Stimulated activated CD4-positive, alpha-beta T cell treated with anti-CD3 and anti-CD28 coated beads, Interleukin-15, amount 100 ng/mL, for 24 hours (primary cell): ENCODE measurements at places on chromosomes 7 and 10.

DNA sequence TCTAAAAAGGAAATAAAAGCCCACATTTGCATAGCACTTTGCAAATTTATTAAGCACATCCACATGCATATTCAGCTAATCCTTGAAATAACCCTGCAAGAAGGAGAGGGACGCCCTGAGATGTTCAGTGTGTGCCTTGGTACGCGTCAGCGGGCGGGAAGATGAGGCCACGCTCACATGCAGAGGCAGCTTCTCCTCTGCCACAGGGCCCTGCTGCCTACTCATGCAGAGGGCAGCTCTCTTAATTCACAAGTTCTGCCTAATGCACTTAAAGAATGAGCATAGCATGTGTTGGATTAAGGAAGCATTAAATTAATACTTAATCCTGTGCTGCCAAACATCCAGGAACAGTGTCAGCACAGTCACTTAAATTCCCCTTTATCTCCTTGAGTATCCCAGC lies 132.3 kb downstream of the HECW1 start:
- DNase-seq = no peak

DNA sequence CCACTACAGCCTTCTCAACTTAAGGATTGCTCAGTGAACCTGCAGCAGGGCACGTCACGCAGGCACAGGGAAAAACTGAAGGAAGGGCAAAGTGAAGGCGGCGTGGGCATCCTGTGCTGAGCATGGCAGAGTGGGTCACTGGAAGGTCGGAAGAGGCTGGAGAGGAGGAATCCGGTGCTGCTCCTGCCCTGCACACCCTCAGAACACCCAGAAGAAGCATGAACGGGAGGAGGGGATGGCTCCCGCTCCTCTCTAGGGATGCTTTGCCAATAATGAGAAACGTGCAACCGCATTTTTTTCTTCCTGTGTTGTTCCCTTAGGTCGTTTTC lies 175.1 kb downstream of the TNS3 start:
- DNase-seq = no peak

DNA sequence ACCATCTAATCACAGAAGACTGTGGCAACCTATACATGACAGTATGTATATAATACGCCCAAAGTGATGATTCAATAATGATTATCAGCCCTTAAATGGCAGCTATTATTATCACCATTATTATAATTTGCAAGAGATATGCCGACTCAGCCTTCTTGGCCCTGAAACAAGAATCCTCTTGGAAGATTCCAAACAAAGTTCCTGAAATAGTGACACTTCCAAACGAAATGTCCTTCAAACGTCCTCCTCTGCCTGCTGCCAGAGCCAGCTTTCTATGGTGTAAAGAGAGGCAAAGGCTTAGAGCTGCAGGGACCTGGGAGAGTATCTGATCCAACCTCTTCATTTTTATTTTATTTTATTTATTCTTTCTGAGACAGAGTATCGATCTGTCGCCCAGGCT lies 36.0 kb downstream of the NRAP start:
- DNase-seq = no peak

DNA sequence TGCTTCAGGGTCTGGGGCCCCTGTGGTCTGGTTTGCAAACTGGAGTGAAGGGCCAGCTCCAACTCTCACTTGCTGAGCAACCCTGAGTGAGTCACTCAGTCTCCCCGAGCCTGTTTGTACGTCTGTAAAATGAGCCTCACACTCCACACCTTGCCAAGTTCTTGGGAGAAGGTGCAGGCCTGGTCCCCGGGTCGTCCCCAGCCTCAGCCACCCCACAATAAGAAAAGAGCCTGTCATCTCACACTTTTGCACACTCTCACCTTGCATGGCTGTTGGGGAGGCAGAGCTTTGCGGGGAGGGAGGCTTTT lies 5.2 kb downstream of the GRIFIN start:
- no peak for DNase-seq

GRCh38 chr10:132453470-132453861 lies 56.5 kb downstream of the PWWP2B start:
- DNase-seq = no peak

DNA sequence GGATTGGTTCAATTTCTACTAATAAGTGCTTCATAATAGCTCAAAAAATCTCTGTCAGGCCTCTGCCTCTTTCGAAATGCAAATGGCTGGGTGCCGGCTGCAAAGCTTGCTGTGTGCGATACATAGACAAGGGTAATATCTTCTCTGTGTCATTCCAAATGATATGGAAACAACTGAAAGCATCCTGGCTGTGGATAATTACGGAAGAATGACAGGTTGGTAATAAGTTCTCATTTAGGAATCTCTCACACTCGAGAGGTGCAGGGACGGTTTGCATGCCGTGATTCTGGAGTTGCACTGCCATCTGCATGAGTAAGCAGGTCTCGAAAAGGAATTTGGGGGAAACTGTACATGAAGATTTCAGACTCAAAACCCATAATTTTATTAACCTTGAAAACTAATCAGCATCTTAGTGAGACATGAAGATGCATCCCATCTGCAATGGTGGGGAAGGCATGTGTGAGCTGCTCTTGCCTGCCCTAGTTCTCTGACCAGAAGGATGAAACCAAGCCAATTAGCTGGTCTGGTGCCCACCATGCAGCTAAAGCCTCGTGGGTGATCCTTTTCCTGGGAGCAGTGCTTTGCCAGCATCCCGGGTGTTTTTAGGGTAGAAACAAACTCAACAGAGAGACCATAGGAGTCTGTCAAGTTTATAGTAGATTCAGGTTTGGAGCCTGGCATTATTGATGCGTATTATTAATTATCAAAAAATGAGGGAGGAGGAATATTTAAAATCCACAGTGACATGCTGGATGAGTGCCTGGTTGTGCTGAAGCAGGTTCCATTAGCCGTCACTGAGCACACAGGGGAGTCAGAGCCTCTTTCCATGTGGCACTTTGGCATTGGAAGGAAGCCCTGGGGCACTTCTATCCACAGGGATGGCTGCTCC lies 503.6 kb upstream of the MGMT start:
- no peak for DNase-seq
